Activated CD4-positive, alpha-beta T cell treated with anti-CD3 and anti-CD28 coated beads for 24 hours (primary cell): ENCODE measurements at places on chromosomes 2 and 18.
A peak's percentile ranks its signal among the peaks of the same experiment; 100 is the strongest.

DNA sequence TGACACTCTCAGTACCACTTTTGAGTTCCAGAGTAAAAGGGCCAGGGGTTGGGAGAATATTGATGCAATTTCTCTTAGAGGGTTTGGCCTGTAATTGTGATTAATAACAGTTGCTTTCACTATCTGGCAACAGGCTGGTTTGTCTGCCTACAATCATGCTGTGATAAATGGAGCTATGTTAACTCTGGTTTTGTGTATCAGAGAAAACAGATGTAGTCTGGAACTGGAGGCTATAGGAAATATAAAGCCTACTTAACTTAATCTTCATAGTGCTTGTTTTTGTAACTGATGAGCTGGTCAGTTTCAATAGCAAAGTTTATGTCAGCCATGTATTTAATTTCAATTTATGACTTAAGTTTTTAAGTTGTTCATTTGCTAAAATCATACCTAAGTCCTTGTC lies 138.0 kb downstream of the AGPS start:
- DNase-seq = no peak

- DNase-seq = no peak
Observed at GRCh38 chr18:23115683-23116096, 19.6 kb upstream of the CABLES1 start.

- DNase-seq = no peak
Observed at GRCh38 chr18:79947881-79948610, 3.4 kb downstream of the SLC66A2 start.

GRCh38 chr18:26133652-26134051 lies at the start of gene PSMA8:
PSMA8 (plus strand) TSS chr18:26133869; CDS start chr18:26133966, 97 bp downstream.
- peak; percentile 22 for DNase-seq

GRCh38 chr2:152426801-152427200 lies 91.8 kb downstream of the FMNL2 start:
- no peak for DNase-seq

- no peak for DNase-seq
Observed at GRCh38 chr2:148023861-148024260, 3.0 kb downstream of the MBD5 start.

GRCh38 chr2:95031726-95032116 lies 6.2 kb downstream of the MAL start:
- DNase-seq = no peak

DNA sequence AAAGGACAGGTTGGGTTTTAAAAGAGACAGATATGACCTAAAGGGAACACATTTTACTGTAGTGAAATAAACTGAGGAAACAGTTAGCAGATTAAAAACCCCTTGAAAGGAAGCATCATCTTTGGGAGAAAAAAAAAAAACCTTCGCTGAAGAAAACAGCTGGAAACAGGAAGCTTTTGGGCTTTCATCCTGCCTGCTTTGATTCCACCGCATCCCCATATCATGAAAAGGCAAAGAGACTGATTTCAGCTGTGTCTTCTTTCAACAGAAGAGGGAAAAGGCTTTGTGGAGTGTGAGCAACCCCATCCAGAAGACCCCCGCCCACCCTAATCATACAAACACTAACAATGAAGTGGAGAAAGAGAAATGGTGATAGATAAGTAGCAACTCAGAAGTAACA lies 86.4 kb downstream of the TCF4 start:
- no peak for DNase-seq

DNA sequence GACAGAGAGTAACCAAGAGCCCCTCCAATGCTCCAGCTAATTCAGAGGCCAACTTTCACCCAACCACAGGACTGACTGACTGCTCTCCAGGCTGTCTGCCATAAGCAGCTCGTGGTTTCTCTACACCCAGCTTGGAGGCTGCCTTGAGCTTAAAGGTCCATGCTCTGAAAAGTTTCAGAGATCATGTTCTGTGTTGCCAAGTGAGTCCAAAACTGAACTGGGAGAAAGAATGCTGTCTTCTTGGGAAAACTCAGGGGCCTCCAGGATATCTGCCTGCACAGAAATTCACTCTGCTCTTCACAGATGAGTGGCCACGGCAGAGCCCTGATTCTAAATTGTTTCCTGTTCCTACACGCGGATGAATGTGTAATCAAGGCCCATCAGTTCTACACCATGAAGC lies 51.1 kb downstream of the LPIN2 start:
- DNase-seq = no peak

GRCh38 chr18:46040747-46041104 lies 31.3 kb downstream of the PSTPIP2 start:
- DNase-seq = no peak

DNA sequence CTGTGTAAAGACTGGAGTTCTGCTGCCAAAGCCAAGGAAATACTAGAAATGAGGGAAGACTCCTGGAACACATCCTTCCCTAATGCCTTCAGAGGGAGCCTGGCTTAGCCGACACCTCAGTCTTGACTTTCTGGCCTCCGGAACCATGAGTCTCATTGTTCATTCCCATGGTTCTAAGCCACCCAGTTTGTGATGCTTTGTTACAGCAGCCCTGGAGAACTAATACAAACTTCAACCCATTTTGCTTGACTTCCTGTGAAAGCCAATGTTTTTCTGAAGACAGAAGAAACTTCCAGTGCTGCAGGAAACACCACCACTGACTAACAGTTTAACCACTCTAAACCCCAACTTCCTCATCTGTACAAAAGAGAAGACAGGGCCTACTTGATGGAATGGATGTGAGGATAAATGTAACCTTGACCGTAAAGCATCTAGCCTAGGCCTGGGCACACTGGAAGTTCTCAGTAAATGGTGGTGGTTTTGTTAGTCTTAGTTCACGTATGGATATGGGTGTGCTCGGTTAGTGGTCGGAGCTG lies 85.9 kb upstream of the RFX8 start:
- DNase-seq = no peak

GRCh38 chr18:23519734-23520133 lies 16.4 kb downstream of the RMC1 start:
- no peak for DNase-seq

DNA sequence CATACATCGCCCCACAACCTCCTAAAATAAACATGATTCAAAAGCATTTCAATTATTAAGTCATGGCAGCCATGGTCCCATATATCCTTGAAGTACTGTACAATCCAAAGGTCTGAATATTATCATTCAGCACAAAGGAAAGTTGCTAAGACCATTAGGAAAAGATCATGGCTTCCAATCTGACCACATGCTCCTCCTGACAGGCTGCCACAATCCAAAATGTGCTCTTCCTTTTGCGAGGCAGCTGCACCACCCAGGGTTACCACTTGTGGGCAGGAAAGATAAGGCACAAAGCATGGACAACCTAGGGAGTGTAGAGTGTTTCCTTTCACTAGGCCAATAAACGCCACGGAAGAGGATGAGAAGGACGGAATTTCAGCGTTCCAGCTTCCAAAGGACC lies 5.4 kb downstream of the BOLA3 start:
- no peak for DNase-seq

GRCh38 chr2:96109931-96110511 lies 6.3 kb downstream of the ADRA2B start:
- no peak for DNase-seq

- DNase-seq = no peak
Observed at GRCh38 chr2:217249121-217250012, 389.5 kb upstream of the TNP1 start.

- DNase-seq = no peak
Observed at GRCh38 chr2:223588251-223588650, 13.9 kb downstream of the SCG2 start.

- DNase-seq = no peak
Observed at GRCh38 chr2:236366397-236366796, 102.2 kb upstream of the ASB18 start.

DNA sequence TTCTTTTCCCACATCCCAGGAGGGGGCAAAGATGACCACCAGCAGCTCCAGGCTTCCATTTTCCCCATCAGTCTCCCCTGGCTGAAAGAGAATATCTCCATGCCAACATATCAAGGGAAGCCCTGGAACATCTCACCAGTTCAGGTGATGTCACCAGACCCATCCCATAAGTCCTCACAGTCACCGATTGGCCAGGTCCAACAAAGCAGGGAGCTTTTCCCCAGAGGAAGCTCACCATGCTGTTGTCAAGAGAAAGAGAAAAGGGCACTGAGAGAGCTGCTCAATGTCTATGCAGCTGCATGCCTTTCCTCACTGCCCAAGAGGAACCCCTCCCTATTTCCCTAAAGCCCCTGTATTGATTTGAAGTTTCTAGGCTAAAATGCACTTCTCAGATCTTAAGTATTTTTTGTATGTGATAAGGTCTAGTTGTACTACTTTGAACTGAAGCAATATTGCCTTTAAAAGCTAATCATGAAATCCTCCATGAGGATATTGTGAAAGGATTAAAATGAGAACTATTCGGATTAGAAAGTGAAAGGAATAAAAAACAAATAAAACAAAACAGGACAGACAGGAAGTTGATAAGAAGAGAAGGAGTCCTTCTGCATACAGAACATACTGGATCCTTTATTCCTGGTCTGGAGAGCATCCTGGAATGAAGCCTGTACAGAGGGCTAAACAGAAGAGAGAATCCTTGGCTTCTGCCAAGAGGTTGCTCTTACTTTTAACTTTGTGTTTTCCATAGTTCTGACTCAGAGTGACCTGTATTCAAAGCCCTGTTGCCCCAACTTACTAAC lies 45.2 kb upstream of the CTIF start:
- no peak for DNase-seq

DNA sequence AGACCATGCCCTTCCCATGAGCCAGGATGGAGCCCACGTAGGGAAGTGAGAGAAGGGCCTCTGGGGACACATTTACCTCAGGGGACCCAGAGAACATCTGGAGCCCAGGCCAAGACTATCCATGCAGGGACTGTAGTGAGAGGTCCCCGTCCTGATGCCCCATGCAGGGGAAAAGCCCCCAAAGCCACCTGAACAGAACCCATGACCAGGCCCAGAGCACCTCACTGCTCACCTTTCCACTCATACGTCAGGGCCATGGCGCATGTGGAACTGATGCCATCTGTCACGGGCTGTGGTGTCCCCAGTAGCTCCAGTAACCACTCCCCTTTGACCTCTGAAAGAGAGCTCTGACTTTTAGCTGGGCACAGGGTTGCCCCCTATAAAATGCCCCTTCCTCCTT lies 106.5 kb upstream of the TEX51 start:
- no peak for DNase-seq

DNA sequence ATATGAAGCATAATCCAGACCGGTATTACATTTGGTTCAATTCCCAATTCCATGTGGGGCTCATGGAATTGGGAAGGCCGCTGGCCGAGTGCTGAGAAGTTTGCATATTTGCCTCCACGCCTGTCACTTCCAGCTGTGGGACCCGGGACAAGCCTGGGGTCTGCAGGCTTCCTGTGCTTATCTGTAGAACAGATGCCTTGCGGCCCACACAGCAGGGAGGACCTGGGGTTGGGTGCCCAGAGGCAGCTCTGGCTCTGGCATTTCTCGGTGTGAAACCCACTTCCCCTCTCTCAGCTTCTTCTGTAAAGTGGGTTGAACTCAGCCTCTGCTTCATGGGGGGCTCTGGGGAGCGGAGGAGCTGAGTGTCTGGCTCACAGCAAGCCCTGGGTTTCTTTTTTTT lies 97.9 kb downstream of the SH3BP4 start:
- no peak for DNase-seq

DNA sequence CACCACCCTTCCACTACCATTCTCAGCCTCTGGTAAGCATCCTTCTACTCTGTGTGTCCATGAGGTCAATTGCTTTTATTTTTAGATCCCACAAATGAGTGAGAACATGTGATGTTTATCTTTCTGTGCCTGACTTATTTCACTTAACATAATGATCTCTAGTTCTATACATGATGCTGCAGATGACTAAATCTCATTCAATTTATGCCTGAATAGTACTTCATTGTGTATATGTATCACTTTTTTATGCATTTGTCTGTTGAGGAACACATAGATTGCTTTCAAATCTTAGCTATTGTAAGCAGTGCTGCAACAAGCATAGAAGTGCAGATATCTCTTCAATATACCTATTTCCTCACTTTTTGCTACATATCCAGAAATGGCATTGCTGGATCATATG lies 733.3 kb downstream of the SUCLG1 start:
- no peak for DNase-seq

DNA sequence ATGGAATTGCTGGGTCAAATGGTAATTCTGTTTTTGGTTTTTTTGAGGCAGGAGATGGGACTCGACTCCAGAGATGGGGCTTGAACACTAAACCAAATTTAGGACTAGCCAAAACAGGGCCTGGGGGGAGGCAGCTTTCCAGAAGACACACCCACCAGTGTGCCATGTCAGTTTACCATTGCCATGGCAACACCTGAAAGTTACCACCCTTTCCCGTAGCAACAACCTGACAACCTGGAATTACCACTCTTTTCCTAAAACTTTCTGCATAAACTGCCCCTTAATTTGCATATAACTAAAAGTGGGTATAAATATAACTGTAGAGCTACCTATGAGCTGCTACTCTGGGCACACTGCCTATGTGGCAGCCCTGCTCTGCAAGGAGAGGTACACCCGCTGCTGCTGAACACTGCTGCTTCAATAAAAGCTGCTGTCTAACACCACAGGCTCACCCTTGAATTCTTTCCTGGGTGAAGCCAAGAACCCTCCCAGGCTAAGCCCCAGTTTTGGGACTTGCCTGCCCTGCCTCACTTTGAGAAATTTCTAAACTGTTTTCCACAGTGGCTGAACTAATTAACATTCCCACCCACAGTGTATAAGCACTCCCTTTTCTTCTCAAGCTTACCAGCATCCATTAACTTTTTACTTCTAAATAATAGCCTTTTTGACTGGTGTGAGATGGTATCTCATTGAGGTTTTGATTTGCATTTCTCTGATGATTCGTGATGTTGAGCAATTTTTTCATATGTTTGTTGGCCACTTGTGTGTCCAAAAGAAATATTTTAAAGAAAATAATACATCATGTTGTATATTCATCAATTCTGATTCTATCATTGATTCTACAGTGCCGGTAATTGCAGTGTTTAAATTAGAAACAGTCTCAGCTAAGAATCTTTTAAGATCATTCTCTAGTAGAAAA lies 10.6 kb downstream of the CDK15 start:
- DNase-seq = no peak

GRCh38 chr2:26609839-26610277 lies 31.3 kb downstream of the CIB4 start:
- DNase-seq = no peak

DNA sequence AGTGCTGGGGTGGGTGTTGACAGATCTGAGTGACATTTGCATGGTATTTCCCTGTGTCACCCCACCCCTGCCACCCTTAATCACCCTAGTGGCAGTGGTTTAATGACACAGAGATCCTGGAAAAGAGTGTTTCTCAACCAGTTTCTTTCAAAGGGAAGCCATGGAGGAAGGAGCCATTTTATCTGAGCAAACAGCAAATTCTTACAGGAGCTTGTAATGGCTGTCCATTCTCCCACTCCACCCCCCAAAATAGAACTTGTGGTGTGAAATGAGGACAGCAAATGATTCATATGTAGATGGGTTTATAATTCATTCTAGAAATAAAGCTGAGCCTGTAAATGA lies 51.5 kb downstream of the CDC42EP3 start:
- no peak for DNase-seq
